ENCODE measurements at places on chromosomes 16 and 17.

GRCh38 chr17:82301916-82302567 lies 15.4 kb downstream of the CD7 start:
- DNase-seq, result no peak

GRCh38 chr16:84478172-84478947 lies 26.1 kb downstream of the MEAK7 start:
- DNase-seq, result no peak

GRCh38 chr16:15483857-15484256 lies 49.5 kb downstream of the BMERB1 start:
- DNase-seq, result no peak

- DNase-seq, result no peak
Observed at GRCh38 chr17:29233301-29233700, 13.4 kb upstream of the CRYBA1 start.

DNA sequence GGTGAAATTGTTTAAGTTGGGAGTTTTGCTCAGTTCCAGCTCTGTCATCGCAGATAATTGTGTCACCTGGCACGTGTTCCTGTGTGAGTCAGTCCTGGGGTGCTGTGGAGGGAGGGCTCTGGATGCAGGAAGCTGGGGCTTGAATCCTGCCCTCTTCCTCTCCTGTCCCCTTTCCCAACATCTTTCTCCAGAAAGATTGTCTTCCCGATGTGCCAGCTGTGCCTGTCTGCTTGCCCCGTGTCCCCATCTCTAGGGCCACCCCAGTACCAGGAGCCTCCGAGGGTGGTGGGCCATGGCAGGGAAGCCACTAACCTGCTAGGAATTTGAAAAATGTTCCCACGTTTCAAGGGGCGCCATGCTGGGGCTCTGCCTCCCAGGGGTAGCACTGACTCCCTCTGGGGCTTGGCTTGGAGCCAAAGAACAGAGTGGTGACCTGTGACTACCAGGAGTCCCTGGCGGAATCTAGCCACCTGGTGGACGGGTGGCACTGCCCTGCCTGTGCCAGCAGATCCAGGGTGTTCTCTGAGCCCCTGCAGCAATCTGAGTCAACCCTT lies 198.1 kb downstream of the ENGASE start:
- DNase-seq, result peak; percentile 10

- DNase-seq, result no peak
Observed at GRCh38 chr17:68422821-68423220, 34.5 kb downstream of the WIPI1 start.

DNA sequence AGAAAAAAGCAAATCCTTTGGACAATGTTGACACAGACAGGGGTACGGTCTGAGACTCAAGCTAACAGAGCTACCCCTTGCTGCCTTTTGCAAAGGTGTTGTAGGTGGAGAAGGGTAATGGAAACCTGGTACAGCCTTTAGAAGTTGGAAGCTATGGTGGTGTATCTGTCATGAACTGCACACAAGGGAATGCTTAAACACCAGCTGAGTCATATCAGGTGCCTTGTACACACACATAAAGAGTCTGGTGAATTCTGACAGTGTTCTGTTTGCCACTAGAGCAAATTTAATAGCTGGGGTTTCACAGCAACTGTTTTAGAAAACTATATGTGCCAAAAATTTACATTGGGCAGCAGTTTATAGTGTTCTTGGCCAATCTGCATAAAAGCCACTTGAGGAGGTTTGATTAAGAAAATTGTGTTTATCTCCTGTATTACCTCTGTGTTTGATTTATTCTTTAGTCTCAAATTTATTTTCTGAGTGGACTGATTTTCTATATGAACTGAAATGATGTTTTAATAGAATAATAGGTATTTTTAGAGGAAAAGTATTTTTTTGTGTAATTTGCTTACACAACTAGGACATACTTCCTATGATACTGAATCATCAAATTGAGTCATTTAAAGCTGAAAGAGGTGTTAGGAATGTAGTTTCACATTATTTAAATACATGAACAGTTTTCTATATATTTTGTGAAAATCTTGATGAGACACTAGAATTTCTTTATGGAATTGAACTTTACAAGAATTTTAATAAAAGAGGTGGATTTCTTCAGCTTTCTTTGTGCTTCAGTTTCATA lies 136.9 kb downstream of the MAP2K6 start:
- DNase-seq, result no peak

- no peak for DNase-seq
Observed at GRCh38 chr17:74697515-74697914, 15.2 kb downstream of the CD300LF start.

- DNase-seq, result no peak
Observed at GRCh38 chr16:13324851-13325250, 423.5 kb downstream of the SHISA9 start.

DNA sequence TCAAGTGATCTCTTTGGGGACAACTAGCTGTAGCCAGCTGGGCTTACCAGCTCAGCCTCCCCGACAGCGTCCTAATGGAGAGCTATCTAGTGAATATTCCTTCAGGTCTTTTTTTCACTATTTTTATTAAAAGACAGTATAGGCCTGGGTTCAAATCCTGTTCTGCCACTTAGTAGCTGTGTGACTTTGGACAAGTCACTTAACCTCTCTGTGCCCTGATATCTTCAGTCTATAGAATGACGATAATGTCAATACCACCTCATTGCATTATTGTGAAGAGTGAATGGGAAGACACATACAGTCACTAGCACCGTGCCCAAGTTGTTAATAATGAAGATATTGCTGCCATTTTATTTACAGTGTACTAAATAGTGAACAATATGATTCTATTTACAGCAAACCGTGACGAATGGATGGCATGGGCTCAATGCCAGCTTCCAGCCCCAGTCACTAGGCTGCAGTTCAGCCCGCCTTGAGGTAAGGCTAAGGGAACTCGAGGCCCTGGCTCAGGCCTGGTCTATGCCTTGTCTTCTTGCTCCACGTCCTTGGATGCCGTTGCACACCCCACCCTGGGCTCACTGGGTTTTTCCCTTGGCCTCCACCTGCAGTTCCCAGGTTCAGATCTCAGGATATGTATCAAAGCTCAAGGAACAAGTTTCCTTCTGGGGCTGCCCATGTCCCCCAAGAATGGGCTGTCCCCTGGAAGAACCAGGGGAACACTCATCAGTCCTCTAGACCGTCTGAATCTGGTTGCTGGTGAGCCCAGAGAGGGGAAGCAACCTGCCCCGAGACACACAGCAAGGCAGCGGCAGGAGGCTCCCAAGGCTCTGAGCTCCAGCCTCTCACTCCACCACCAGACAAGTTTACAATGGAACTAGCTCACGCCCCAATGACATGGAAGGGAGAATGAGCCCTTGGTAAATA lies 95.4 kb upstream of the TNRC6C start:
- DNase-seq, result no peak

DNA sequence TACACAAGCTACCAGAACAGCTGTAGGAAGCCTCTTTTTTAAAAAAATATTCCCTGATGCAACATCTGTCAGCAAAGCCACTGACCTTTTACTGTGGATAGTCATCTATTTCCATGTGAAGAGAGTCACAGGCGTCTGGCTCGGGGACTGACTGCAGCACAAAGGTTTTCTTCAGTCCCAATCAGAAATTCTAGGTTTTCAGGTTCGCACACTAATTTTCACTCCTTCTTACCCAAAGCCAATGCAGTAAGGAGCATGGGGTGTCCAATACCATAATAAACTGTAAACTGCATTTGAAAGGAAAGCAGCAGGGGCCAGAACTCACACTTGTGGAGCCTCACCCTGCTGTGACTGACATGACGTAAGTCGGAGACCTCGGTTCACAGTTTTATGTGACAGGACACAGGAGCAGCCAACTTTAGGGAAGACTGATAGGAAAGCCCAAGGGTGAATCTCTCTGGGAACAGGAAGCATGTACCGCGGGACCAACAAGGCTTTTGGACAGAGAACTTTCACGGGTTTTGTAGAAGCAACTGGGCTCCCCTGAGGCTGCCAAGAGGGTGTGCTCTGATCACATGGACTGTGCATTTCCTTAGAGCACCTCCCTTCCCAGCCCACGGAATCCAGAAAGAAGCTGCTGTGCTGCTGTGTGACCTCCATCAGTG lies 9.1 kb upstream of the TMEM100 start:
- DNase-seq, result no peak

- DNase-seq, result no peak
Observed at GRCh38 chr17:17748179-17748578, 66.9 kb downstream of the RAI1 start.

GRCh38 chr17:40952661-40953060 lies 14.1 kb downstream of the KRT39 start:
- DNase-seq, result no peak

Data from NCI-H1105 (cell line).